Umbilical cord (tissue), 2 donors: ENCODE measurements at places on chromosomes 11 and 22. TPM values are rescaled to one million over a fixed set of nuclear protein-coding genes. Genes with fewer than 3 reads are reported as not detected.

Gene OR51B4
- 3.1 TPM for total RNA-seq

- no peak for DNase-seq
Measured at GRCh38 chr11:82865841-82866240, 34.4 kb downstream of the PRCP start.

- DNase-seq, result peak; percentile 95
Measured at GRCh38 chr22:28711820-28712777, 29.5 kb downstream of the CHEK2 start.

DNA sequence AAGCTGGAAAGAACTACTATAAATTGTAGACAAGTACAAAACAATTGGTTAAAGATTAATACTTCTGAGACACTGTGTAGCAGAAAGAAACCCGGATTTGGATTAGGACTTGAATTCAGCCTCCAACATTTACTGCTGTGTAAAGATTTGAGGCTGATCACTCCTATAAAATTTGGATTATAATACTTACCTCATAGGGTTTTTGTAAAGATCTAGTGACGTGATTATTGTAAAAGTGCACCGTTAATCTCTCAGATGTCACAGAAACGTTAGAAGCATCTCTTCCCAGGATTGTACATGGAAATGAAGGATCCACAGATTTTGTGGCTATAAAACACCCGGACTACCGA, 323 bp upstream of the HIKESHI start:
- DNase-seq, result no peak

DNA sequence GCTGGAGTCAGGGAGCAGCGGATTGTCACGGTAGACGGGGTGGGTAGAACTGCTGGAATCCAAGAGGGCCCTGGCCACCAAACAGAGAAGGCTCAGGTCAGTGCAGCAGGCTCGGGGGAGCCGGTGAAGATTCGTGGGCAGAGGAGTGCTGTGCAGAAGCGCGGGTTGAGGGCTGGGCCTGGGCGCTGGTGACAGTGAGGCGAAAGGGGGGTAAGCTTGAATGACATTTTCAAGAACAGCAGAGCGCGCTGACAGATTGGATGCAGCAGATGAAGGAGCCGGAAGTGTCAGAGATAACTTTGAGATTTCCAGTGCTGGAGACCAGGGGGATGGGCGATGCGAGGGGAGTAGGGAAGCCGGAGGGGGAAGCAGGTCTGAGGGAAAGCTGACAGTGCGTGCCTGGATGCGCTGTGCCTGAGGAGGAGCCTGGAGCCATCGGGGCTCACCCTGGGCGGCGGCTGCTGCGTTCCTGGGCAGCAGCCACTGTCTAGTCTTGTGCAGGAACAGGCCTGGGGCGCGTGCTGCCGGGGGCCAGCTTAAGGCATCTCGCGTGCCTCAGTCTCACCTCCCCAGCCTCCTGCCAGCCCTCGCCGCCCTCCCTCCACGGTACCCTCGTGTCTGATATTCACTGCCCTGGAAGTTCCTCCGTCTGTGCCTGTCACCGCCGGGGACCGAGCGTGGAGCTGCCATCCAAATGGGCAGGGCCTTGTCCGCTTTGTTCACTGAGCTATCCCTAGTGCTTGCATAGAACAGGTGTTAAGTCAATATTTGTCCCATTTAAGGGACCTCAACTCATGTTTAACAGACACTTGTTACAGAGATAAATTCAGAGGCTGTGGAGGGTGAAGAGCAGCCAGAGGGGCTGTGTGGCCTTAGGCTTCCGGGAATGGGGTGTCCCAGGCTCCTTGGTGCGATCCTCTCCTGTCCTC, 5.2 kb downstream of the GRIK4 start:
- peak; percentile 61 for DNase-seq
